Activated T-helper 1 cell treated with Interleukin-2 at 50 U/mL for 16 hours (primary cell): ENCODE measurements at places on chromosomes 16 and 17.

DNA sequence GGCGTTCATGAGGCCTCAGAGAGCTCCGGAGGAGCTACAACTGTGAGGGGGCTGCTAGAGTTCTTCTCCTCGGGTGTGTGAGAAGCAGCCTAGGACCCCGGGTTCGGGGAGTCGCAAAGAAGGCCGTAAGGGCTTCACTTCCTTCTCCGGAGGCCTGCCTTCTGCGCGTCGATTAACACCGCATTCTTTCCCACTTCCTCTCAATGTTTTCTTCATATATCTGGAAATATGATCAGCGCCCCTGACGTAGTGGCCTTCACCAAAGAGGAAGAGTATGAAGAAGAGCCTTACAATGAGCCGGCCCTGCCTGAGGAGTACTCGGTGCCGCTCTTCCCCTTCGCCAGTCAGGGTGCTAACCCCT, 449 bp downstream of the SMCR8 start:
- DNase-seq, result peak; percentile 11

DNA sequence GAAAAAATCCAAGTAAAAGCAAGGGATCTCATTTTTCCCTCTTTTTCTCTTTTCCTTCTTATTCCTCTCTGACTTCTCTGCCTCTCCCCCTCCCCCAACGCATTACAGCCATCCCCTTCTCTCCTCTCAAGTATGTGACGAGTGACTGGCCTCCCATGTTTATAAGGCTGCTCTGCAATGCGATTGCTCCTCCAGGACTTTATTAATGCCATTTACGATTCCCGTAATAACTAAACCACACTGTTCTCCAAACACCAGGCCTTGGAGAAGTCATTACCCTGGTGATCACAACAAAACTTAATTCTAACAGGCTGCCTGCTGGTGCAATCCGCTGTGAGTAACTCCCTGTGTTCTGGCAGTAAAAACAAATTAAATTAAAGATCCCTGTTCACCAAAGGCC, 88.8 kb downstream of the HS3ST3B1 start:
- no peak for DNase-seq

GRCh38 chr16:74713876-74714275, 13.2 kb upstream of the MLKL start:
- DNase-seq, result no peak

- DNase-seq, result no peak
Measured at GRCh38 chr17:17957584-17957916, 14.7 kb downstream of the TOM1L2 start.

DNA sequence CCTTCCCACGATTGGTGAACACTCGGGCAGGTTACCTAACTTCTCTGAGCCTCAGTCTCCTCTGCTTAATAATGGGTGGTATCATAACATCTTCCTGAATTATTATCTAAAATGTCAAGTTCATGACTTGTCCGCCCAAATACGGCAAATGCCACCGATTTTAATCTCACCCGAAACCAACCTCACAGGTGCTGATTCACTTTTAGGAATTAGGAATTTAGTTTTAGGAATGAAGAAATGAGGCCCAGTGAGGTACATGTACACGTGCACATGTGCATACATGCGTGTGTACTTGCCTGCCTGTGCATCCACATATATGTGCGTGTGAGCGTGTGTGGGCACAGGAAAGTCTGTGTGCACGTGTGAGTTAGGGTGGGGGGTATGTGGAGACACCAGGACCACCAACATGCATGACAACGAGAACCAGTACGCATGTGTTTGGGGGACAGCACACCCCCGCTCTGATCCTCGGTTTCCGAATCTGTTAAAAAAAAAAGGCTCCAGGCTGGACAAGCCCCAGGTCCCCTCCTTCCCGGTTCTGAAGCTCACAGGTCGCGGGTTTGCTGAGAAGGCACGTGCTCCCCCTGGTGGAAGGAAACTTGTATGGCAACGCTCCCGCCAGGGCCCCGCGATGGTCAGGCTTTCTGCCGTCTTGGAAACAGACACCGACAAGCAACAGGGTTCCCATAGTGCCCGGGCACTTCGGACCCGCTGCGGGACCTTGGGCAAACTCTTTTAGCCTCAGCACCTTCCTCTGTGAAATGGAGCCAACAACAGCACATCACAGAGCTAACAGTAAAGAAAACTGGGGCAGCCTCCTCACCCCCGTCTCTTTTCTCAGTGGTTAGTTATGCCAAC, 219.2 kb downstream of the RBFOX3 start:
- DNase-seq, result peak; percentile 26

DNA sequence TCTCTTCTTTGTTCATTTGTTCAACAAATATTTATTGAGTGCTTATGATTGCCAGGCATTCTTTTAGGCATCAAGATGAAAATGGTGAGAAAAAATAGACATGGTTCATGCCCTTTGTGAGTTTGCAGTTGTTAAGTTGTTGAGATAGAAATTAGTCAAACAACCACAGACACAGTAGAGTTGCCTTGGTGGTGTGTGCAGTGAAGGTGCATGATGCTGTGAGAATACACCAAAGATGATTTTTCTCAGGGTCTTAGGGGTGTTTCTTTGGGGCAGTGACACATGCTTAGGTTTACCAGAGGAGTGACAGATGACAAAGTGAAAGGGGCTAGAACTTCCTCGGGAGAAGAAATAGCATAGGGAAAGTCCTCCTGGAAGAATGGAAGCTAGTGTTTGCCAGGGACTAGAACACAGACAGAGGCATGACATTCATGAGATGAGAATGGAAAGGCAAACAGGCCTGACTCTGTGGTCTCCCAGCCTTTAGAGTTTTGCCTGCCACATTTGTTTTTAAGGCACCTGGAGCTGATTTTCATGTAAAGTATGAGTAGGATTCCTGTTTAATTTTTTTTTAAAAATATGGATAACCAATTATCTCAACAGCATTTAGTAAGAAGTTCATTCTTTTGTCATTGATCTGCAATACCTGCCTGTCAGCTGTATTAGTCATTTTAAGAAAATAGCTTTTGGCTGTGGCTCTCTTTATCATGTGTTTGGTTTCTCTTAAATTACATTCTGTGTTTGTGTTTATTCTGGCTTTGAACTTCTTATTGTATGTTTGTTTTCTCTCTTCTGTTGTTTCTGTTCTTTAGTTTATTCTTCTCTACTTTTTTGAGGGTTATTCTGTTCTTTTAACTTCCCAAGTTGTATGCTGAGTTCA, 36.6 kb downstream of the CYLD start:
- no peak for DNase-seq

DNA sequence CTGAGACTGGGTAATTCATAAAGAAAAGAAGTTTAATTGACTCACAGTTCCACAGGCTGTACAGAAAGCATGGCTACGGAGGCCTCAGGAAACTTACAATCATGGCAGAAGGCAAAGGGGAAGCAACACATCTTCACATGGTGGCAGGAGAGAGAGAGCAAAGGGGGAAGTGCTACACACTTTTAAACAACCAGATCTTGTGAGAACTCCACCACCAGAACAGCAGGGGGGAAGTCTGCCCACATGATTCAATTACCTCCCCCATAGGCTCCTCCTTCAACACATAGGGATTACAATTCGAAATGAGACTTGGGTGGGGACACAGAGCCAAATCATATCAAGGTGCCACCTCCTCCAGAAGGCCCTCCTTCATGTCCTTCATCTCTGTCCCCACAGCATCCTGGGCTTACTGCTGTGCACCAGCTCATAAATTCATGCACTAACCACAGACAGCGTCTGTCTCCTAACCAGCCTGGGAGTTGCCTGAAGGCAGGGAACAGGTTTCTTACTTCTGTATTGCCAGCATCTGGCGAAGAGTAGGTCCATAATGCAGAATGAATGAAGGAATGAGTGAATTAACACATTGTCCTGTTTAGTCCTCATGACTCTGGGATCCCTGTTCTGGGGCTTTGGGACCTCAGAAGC, 74.4 kb downstream of the WSB1 start:
- DNase-seq, result no peak

DNA sequence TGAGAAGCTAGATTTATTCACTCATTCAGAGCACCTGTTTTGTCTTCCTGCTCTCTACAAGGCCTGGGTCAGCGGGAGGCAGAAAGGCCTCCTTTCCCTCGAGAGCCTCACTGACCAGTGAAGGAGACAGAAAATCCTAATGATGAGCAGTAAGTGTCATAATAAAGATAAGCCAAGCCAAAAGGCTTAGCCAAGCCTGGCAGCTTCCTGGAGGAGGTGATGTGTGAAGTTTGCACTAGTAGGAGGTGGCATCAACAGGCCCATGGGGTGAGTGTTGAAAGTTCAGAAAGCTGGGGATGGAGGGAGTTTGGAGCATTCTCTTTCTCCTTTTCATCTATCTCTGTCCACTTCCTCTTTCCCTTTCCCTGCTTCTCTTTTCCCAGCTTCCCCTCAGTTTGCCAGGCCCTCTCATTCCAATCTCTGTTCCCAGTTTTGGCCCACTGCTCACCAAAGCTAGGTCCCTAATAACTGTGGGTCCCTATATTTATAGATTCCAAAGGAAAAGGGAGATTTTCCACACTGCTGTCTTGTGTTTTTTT, 16.5 kb upstream of the SPNS3 start:
- no peak for DNase-seq

DNA sequence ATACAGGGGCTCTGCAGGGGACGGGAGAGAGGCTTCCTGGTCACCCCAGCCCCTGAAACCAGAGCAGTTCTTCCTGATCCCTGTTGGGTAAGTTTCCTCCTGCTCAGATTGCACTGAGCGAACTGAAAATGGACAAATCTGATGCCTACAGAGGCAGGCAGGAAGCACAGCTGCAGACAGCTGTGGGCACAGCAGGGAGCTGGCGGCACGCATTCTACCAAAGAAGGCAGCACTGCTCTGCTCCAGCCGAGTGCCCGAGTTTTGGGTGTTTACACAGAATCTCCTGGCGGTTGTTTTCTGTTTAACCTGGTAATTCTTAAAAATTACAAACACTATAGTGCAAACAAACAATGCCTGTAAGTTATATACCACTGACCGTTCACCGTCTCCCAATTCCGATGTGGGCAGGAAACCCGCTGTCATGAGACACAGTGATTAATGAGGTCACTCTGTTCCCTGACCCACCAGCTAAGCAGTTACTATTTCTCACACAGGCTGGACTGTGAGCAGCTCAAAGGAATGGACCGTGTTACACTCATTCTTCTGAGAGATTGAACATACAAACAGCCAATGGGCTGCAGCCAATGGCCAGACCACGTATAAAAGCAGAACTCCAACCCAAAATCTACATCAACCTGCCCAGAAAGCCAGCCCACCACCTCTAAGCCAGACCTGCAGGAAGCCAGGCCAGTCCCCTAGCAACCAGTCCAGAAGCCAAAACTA, 25.5 kb downstream of the NSMCE1 start:
- DNase-seq, result no peak

- no peak for DNase-seq
Measured at GRCh38 chr17:17893801-17894644, 57.2 kb upstream of the SREBF1 start.

DNA sequence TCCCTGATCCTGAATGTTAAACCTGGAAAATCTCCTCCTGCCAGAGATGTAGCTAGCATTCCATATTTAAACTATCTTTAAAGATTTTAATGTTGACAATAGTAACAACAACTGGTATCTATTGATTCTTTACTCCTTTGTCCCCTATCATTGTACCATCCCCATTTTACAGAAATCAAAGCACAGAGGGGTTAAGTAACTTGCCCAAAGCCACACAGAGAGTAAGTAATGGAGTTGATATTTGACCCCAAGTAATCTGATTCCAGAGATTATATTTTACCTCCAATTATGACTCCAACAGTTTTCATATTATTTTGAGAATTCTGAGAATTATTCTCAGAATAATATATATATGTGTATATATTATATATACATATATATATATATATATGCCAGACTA, 37.7 kb upstream of the RGS9 start:
- DNase-seq, result no peak

DNA sequence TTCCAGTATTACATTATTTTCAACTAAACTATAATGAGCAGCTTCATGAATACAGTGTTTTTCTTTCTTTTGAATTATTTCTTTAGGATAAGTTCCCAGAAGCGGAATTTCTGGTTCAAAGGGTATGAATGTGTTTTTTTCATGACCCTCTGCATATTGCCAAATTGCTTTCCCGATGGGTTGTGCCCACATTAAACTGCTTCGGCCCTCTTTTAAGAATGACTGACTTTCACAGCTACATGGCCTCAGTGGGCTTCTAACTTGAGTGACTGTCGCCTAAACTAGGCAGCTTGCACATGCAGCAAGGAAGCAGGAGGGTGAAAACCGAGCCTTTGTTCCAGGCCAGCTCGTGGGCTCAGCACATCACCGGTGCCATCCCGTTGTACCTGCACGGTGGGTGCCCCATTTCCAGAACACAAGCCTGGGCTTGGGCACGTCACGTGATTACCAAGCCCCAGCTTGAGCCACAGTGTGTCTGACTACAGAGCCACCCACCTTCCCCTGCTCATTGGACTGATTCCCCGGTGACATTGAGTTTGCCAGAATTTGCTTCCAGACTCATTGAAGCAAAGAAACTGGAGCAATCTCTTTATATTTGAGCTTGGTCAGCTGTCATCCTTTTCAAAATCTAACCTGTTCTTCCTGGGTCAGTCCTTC, 112.8 kb downstream of the CLEC16A start:
- DNase-seq, result no peak

DNA sequence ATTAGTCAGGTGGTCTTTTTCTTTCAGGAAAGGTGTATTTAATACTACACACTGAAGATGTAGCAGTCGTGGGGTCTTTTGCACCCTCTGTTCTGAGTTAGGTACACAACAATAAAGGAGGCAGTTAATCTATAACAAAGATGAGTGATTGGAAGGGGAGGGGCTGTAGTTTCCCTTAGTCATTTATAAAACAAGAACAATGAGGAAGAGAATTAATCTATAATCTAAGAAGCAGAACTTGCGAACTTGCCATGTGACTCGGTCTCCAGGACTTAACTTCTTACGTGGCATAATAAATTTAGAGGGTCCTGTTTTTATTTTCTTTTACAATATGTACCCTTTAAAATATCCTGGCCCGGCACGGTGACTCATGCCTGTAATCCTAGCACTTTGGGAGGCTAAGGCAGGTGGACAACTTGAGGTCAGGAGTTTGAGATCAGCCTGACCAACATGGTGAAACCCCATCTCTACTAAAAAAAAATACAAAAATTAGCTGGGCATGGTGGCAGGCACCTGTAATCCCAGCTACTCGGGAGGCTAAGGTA, 8.6 kb upstream of the APPBP2 start:
- no peak for DNase-seq

GRCh38 chr16:87344165-87344930, 27.2 kb upstream of the C16orf95 start:
- no peak for DNase-seq

DNA sequence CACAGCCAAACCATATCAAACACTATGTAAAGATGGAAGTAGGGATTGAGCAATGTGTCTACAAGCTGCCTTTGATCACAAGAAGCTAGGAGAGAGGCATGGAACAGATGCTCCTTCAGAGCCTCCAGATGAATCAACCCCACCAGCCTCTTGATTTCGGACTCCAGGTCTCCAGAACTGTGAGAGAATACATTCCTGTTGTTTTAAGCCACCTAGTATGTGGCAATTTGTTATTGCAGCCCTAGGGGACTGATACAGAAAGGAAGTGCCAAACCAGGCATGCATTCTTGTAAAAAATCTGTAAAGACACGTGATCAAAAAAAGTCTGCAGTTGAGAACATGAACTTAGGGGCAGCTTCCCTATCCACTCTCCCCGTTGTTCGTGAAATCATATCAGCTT, 91.1 kb downstream of the C17orf67 start:
- DNase-seq, result no peak

- no peak for DNase-seq
Measured at GRCh38 chr16:28013392-28013791, 50.1 kb downstream of the GSG1L start.

- no peak for DNase-seq
Measured at GRCh38 chr16:3119286-3119685, 6.9 kb downstream of the ZNF205 start.
